SK-N-MC (cell line): ENCODE measurements at places on chromosomes 2 and 18.

DNA sequence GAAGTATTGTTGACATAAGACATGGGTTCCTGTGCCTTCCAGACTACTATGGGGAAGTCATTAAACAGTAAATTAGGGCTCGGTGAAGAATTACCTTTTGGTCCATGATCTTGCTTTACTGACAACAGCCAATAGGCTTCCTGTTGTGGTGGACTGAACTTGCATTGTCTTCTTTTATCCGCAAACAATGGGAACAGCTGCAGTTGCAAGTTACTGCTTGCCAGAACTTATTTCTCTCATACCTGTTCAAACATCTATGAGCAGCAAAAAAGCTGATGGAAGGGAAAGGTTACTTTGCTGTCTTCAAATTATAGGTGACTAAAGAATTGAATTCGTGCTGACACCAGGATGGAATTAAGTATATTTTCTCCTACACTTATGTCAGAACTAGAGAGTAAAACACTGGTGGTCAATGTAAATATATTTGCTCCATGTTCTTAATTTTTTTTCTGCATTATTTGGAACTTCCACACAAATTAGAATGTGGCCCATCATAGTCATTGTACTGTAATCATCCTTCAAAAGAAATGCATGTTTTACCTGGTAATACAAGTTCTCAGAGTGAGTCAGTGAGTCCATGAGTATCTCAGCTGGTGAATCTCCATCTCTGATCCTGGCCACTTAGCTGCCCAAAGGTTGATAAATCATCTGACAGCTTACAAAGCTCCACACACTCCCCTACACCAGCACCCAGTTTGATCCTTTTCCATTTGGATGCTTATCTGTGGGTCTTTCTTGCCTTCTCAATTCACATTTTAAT, 37.3 kb upstream of the RNF152 start:
- DNase-seq: no peak

DNA sequence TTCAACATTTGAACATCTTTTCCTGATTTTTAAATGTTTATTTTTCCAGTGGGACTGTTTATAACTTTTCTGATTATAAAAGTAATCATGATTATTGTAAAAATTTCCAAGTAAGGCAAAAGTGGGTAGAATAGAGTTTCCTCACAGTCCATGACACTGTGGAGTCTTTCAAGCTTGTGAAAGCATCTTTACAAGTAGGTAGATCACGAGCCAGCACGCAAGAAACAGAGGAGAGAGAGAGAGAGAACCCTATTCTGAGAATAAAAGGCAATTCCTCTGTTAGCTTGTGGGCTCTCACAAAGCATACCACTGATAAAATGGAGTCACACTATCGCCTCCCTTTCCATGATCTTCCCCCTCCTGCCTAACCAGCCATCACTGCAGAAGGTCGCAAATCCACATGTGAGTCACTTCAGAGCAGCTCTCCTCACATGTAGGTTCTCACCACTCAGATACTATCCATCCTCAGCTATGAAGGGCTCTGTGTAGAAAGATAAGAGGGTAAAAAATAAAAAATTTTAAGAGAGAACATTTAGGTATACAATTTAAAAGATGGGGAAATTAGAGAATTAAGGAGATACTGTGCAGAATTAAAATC, 40.3 kb downstream of the AAK1 start:
- DNase-seq: no peak

DNA sequence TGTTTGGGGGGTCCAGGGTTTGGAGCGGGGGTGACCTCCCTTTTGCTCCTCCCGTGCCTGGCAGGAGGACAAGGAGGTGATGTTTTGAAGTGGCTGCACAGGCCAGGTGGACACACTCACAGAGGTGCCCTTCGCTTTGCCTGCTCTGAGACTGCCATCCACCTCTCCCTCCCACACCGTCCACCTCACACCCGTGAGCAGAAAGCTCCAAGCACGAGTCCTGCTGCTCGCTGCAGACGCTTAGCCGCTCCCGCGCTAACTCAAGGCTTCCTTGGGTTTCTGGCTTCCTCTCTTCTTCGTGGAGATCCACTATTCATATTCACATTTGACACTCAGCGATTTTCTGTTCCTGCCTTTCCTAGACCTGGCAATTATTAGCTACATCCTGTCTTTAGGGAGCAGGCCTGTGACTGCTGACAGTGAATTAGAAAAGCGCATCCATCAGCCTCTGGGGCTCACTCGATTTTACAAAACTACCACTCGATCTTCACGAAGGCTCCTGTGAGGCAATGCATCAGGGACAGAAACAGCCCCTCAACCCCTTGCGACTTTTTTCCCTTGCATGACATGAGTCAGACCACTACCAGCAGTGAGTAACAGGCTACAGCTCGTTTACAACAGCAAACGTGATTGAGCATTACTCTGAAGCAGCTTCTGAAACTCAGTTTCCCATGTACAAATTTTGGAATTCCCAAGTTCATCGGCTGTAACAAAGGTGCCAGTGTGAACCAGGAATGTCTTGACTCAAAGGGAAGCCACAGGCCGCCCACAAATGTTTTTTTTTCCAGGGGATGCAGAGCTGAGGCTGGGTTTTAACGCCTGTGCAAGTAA, 238.7 kb upstream of the SOX11 start:
- DNase-seq: no peak

- no peak for DNase-seq
These were observed 22.0 kb downstream of the ZNF804A start for GRCh38 chr2:184620367-184620766.

- DNase-seq: no peak
These were observed 4.3 kb downstream of the ITPRIPL1 start for GRCh38 chr2:96329456-96329855.

- no peak for DNase-seq
These were observed 1529.0 kb downstream of the LRP1B start for GRCh38 chr2:140601801-140602200.

DNA sequence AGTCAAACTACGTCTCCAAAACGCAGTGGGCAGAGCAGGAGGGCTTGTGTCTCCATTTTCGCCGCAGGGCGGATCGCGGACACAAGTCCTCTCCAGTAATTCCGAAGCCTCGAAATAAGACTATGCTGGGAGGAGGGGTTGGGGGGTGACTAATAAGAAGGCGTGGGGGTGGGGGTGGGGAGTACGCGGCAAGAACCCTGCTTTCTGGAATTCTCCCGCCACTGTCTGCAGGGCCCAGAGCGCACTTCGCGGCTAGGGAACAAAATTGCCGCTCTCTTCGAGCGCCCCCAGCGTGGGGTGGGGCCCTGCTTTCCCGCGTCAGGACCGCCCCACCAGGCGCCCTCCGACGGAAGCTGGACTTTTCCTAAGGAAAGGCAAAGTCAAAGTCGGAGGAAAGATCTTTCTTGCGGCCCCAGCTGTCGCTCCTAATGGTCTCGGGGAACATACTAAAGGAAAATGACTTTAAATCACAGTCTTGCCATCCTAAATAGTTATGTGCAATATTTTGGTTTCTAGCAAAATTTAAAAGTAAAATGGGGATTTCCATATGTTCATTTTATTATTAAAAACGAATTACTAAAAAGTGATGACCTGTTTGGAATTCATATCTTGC, 11.9 kb downstream of the NR4A2 start:
- DNase-seq: no peak
